ENCODE measurements at places on chromosomes 6 and 20.
A peak's percentile ranks its signal among the peaks of the same experiment; 100 is the strongest.

DNA sequence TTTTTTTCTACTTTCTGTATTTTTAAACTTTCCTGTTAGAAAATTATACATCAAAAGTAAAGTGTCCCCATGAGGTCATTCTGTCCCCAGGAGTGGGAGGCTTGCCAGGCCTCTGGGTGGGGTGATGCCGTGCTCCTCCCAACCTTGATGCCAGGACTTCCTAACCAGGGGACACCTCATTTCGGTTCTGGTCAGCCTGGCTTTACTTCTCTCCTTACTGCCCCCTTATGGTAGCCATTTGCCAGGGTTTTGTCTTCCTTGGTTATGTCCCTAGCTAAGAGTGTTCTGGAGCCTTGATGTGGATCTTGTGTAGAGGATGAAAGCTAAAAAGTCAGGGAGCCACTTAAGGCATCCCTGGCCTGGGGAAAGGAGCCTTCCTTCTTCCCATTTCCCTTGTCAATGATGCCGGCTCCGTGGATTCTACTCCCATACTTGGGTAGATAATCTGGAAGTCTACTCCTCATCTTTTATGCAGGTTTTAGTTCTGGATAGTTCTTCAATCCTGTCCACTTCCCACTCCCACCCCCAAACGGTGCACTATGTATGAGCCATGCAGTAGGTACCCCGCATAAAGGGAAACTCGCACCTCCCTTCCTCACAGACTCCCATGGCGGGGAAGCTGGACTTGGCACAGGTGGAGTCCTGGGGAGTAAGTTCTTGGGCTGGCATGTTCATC is 164.1 kb upstream of the SALL4 start:
- DNase-seq: no peak

GRCh38 chr6:106743612-106744011 is 114.2 kb downstream of the QRSL1 start:
- DNase-seq: no peak

DNA sequence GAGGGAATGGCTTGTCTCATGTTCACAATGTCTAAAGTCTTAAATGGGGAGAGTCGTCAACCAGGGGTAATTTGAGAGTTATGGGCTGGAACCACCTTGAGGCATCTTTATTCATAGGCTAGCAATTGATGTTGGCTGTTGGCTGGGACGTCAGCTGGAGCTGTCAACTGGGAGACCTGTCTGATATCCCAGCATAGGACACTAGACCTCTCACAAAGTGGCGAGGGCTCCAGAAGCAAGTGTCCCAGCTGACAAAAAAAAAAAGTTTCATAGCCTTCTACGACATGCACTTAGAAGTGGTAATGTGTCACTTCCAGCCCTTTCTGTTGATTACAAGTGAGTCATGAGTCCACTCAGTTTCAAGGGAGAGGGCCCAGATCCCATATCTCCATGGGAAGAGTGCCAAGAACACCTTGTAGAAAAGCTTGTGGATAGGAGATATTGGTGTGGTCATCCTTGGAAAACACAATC is 278.0 kb downstream of the ESR1 start:
- DNase-seq: no peak

DNA sequence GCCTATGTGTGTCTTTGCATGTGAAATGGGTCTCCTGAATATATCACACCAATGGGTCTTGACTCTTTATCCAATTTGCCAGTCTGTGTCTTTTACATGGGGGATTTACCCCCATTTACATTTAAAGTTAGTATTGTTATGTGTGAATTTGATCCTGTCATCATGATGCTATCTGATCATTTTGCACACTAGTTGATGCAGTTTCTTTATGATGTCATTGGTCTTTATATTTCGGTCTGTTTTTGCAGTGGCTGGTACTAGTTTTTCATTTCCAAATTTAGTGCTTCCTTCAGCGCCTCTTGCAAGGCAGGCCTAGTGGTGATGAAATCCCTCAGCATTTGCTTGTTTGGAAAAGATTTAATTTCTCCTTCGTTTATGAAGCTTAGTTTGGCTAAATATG is 555.2 kb upstream of the BTBD3 start:
- DNase-seq: no peak

DNA sequence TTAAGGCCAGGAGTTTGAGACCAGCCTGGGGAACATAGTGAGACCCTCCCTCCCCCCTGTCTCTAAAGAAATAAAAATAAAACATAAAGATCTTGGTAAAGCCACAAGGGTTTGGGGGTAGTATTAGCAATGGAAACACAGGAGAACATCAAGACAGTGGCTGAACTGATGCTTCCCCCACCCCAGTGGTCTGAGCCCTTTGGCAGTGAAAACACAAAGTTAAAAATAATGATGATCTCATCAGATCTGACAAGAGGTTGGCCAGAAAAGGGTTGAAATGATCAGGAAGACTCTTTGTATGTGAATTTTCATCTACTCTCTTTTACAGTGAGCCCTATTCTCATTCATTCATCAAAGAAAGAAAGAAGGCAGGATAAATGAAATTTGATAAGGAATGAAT is 93.7 kb downstream of the KCNB1 start:
- no peak for DNase-seq

DNA sequence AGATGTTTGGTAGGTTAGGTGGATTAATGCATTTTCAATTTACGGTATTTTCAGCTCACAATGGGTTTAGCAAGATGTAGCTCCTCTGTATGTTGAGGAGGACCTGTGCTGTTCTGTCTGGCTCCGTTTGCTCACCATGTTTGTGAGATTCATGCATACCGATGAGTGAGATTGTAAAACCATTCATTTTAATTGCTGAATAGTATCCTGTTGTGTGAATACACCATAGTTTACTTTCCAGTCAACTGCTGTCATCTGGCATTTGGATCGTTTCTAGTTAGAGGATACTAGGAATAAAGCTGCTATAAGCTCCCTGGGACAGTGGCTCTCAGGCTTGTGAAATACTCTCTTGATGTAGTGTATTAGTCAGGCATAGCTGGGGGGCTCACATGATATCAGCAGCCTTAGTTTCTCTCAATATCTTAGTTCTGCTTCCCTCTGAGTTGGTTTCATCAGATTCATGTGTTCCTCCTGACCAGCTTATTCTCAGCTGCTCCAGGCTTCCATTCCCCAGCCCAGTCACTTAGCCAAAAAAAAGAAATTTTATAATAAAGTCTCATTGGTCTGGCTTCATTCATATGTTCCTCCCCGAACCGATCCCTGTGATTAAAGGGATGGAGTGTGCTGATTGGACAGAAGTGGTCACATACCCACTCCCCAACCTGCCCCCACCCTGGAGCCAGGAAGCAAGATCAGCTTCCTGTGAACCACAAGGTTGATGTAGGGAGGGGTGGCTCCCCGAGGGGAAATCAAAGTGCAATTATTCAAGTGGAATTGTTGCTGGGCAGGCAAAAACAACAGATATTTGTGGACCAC is 10.9 kb upstream of the B4GALT5 start:
- no peak for DNase-seq

GRCh38 chr6:139017227-139017626 is 11.3 kb upstream of the ABRACL start:
- peak; percentile 78 for DNase-seq

DNA sequence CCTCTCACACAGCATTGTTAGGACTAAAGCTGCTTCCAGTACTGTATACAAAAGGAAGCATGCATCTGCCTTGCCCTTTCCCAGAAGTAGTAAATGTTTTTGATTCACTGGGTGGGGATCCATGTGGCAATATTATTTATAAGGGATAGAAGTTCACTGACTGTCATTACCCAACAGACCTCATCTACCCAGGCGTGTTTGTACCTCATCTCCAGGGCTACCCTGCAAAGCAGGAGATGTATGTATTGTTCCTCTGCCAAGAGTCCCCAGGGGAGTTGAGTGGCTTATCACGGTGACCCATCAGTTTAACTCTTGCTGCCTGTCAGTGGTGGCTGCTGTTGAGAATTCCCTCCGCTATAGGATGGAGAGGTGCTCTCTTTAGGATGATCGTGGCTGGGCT is 42.5 kb downstream of the SLC24A3 start:
- no peak for DNase-seq

- no peak for DNase-seq
Observed at GRCh38 chr6:136716917-136717715, 75.2 kb downstream of the MAP3K5 start.

DNA sequence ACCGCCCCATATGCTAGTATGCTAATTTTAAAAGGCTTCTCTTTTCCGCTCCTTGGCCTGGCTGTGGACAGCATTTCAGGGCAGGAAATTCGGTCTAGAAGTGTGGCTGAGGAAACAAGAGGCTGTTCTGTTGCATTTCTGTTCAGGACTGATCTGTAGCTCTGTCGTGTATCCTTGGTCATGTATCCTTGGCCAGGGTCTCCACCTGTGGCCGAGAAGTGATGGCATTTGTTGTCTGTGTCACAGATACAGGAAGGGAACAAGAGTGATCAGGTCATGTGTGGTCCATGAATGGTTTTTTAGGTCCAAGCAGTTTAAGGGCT is 300.5 kb upstream of the SUPT3H start:
- DNase-seq: no peak

DNA sequence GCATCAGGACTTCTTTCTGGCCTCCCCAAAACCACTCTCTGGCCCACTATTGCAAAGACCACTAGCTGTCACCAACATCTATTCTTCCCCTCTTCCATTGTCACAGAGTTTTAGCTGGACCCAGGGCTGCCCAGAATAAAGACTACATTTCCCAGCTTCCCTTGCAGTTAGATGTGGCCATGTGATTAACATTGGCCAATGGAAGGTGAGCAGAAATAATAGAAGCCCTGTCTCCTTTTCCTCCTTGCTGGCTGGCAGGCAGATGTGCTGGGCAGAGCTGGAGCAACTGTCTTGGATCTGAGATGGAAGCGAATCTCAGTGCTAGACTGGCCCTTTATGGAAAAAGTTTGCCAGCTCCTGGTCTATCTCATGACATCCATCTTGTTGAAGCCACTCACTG is 97.0 kb downstream of the KCNB1 start:
- DNase-seq: no peak

- DNase-seq: no peak
Observed at GRCh38 chr6:129432738-129433137, 277.2 kb downstream of the ARHGAP18 start.

DNA sequence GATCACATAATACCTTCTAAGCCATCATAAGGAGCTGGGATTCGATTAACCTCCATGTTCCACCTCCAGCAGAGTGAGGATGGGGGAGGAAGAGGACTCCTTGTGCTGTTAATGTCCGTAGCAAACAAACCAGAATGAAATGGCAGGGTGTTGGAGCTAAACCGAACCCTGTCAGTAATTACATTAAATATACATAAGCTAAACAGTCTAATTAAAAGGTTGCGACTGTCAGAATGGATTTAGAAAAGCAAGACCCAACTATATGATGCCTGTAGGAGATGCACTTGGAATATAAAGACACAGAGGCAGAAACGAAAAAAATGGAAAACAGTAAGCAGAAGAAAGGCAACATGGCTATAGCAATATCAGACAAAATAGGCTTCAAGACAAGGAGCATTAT is 13.2 kb downstream of the PREX1 start:
- DNase-seq: no peak

- no peak for DNase-seq
Observed at GRCh38 chr20:25669826-25670422, 26.7 kb downstream of the ZNF337 start.

- DNase-seq: no peak
Observed at GRCh38 chr6:28589234-28589956, 63.7 kb downstream of the GPX5 start.

GRCh38 chr20:49712118-49712517 is 1.6 kb downstream of the B4GALT5 start:
- DNase-seq: no peak

- no peak for DNase-seq
Observed at GRCh38 chr20:48294942-48295341, 509.7 kb upstream of the SULF2 start.

- no peak for DNase-seq
Observed at GRCh38 chr20:59810449-59811187, 122.8 kb downstream of the SYCP2 start.

DNA sequence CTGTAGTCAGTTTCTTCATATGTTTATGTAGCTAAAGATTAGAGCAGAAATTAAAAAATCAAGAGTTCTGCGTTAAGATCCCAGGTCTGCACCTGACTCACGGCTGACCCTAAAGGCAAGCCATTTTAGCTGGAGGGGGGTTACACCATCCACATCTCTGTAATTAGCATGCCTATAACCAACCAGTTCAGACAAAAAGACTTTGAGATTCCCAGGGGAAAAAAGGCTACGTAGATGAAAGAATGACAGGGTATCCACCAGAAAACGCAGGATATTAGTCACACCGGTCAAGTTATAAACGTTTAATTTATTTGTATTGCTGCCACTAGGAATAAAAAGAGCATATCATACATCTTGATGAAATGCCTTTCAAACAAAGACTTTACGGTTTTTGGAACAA is 299.1 kb downstream of the FOXC1 start:
- no peak for DNase-seq

GRCh38 chr6:130425537-130425936 is 59.7 kb downstream of the TMEM200A start:
- DNase-seq: no peak

- DNase-seq: no peak
Observed at GRCh38 chr6:144364782-144365181, 79.6 kb downstream of the UTRN start.

DNA sequence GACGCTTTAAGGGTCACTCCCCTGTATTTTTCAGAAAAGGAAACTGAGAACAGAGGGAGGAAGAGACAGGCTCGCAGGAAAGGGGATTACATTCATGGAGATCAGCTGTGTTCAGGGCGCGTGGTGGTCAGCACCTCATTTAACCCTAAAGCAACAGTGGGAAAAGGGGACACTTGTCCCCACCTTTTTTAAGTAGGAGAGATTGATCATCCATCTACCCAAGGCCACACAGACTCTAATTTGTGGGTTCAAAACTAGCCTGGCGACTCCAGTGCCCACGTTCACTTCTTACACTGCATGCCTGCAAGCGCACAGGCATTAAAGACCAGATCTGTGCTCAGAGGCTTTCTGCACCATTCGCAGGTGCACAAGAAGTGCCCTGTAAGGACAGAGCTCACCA is 167.9 kb upstream of the SNX9 start:
- no peak for DNase-seq

DNA sequence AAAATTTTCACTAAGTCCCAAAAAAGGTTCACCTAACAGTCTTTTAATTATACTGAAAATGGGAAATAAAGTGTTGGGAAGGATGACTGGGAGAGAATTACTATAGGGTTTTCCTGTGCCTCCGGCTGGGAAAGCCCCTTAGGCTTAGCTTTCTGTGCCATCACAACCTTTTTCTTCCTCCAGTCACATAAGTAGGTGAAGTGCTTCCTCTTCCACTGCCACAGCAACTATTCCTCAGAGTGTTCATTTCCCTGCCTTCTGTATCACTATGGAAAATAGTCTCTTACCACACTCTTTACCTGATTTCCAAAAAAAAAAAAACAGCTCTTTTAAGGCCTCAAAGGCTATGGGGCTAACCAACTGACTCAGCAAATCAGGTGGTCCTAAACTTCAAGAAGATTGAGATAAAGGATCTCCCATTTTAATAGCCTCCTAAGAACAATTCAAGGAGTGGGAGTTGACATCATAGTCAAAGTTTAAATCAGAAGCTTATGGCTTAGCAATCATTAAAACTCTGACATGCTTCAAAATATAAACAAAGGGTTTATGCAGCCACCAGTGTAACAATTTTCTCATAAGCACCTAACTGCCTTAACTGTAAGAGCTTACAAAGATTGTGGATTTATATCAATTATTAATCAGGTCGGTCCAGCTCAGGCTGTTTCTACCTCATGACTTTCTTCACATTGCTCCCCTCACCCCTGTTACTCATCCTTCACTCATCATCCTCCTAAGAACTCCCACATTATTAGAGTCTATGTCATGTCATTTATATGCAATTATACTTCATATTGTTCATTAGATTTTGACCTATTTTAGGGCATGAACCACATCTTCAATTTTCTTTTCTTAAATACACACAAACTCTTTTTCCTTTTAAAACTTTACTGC is 95.3 kb downstream of the RNGTT start:
- no peak for DNase-seq

- DNase-seq: no peak
Observed at GRCh38 chr6:159981071-159981402, 12.2 kb downstream of the IGF2R start.

Measured in NCI-H1092 (cell line).